ENCODE measurements at places on chromosomes 6 and 20.

- DNase-seq, result no peak
Observed at GRCh38 chr6:71913444-71914234, 27.3 kb downstream of the RIMS1 start.

DNA sequence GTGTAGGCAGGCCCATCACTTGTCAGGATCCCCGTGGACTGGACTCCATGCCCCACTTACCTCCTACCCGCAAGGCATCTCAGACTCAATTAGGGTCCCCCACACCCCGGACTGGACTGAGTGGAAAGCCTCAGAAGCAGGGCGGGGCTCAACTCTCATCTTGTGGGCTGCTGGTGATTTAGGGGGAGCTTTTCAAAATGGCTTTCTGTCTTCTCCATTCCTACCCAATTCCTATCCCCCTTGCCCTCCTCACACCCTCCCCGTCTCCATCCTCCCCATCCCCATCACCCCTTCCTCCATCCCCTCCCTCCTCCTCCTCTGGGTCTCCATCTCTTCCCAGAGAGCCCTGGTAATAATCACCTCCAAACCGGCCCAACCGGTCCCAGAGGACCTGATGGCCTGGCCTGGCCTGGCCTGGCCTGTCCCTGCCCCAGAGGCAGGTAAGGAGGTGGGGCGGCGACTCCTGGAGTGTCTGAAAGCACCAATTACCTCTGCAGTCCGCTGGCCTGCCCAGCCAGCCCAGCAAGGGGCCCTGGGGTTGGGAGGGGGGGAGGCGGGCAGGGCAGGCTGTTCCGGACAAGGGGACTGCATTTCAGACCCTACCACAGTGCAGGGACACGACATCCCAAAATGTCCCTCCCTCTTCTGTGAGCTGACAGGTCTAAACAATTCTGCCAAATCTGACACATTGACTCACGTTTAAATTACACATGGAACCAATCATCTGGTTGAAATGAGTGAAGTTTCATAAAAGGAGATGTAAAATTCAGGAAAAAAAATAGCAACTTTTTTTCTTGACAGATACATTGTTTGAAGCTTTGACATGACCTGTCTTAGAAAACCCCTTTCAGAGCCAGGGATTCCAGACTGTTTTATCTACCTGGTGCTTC lies 24.8 kb downstream of the MAFB start:
- no peak for DNase-seq

DNA sequence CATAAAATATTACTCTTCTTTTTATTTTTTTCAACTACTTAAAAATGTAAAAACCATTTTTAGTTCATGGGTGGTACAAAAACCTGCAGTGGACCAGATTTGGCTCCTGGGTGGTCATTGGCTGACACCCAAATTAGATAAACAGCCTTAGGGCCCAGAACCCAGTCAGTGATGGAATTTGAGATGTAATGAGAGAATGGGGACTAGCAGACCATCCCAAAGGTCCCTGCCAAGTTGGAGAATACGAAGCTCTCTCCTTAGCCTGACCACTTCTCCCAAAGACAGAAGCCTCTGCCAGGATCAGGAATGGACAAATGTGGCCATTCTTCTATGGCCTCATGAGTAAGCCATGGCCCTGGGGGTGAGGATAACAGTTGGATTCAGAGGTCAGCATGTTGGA lies 194.7 kb downstream of the NFATC2 start:
- DNase-seq, result no peak

GRCh38 chr6:152223636-152224035 lies 413.5 kb downstream of the SYNE1 start:
- DNase-seq, result no peak

DNA sequence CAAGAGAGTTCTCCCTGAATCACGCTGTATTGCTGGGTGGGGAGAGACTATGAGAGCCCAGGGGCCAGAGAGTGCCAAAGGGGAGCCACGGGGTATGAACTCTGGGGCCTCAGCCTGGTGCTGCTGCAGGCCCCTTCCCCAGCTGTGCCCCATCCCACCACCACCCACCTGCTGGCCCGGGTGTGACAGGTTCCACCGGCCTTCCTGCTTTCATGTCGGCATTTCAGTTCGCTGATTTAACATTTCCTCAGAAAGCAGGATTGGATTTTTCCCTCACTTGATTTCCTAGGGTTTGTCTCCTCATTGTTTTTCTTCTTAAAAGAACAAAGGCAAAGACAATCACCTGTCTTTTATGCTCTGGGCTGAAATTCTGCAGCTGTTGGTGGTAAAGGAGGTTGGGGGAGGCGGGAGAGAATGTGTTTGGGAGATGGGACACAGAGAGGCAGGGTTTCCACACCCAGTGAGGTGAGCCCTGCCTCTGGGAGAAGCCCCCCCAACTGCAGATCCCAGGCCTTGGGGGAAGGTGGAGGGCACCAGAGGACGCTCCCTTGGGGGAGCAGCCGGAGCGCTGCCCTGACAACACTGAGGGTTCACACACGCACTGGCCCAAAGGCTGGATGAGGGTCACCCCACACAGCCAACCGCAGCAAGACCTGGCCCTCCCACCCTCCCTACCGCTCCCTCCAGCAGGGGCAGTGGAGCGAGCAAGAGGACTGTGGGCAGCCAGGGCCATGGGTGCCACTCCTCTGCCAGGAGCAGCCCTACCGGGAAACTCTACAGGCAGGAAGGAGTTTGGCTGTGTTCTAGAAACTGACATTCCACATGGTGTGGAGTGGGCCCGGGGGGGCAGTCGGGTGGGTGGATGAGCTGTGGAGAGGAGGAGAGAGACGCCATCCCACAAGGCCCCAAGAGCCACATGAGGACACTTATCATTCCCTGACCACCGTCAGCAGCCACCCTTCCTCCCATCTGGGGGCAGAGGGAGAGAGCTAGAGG lies 10.5 kb upstream of the MLN start:
- no peak for DNase-seq

DNA sequence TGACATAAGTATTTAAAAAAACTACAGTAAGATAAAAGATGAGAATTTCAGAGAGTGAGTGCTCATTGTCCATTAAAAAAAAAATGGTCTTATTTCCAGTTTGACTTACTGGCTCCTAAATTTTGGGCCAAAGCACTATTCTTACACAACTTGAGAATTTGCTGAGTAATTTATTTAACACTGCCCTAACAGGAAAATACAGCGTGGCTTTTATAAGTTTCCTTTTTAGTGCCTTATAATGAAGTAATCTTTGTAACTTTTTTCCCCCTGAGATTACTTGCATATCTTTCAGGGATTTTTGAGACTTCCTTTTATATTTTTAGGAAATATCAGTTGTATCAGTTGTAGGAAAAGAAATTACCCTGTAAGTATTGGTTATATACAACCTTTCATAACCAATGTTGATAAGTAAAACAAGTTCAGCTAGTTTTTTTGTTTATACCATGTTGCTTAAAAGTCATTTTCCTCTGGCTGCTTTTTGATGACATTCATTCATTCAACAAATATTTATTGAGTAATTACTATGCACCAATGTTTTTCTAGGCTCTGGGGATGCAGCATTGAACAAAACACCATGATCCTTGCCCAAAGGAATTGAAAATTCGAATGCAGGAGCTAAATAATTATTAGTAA lies 106.4 kb upstream of the SGK1 start:
- DNase-seq, result no peak

DNA sequence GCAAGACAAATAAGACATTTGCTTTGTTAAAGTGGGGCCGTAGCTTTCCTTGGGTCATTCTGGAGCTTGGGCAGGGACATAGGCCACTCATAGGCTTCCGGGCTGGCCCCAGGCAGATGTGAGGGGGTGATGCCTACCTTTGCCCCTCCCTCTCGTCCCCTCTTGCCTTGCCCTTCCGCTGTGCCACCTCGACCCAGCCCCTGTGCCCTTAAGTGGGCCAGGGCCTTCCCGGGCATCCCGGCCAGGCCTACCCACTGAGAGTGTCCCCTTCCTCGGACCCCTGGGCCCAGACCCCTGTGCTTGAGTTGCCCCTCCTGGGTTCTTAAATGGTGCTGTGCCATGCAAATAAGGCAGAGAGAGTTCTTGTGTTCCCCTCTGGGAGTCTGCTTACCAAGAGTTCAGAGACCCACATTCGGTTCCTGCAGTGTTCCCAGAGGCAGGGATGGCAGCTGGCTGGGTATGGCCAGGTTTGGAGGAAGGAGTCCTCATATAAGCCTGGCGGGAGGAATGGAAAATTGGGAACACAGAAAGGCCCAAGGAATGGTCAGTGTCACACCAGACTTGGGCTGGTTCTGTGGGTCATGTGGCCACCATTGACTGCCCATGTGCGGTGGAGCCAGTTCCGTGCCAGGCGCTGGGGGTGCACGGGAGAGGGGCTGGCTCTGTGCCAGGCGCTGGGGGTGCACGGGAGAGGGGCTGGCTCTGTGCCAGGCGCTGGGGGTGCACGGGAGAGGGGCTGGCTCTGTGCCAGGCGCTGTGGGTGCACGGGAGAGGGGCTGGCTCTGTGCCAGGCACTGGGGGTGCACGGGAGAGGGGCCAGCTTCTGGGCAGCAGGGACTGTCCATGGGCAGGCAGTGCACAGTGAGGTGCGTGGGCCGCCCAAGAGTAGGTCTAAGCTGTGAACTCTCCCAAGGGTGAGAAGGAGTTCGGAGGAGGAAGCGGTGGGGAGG lies 173.5 kb upstream of the SNX9 start:
- DNase-seq, result no peak

- no peak for DNase-seq
Observed at GRCh38 chr20:44656448-44656847, 4.9 kb upstream of the ADA start.

DNA sequence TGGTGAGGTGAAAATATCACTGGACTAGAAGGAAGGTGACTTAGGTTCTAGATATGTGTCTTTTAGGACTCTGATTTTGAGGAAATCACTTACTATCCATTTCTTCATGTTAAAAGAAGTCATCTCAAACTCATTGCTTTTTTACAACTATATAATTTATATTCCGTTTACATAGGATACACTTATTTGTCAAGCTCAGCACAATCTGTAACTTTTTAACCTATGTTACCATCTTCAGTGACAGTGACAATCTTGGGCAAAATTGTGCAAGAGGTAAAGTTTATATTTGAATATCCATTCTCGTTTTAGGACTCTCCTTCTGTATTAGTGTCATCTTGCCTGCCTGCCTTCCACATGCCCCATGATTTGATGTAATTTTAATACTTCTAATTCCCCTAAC lies 74.0 kb upstream of the FAM83B start:
- DNase-seq, result no peak

- DNase-seq, result no peak
Observed at GRCh38 chr6:5517796-5518195, 256.5 kb downstream of the FARS2 start.

DNA sequence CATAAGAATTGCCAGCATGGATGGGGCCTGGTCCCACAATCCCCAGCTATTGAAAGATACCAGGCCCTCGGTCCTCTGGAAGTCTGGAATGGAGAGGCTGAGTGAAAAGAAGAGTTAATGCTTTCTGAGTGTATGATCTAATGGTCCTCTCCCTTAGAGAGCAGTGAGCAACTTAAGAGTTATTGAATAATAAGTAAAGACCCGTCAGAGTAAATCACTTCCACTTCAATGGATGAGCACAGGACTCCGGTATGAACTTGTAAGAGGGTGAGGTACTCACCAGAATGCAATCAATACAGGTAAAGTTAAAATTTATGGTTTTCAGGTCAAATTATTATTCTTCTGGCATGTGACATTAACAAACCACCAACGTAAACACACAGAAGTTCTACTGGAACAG lies 39.9 kb downstream of the FAXC start:
- DNase-seq, result no peak

- no peak for DNase-seq
Observed at GRCh38 chr6:14897831-14898230, 348.0 kb upstream of the JARID2 start.

- no peak for DNase-seq
Observed at GRCh38 chr6:160315310-160315709, 32.9 kb upstream of the SLC22A3 start.

GRCh38 chr20:40524071-40524470 lies 165.0 kb downstream of the MAFB start:
- DNase-seq, result no peak

DNA sequence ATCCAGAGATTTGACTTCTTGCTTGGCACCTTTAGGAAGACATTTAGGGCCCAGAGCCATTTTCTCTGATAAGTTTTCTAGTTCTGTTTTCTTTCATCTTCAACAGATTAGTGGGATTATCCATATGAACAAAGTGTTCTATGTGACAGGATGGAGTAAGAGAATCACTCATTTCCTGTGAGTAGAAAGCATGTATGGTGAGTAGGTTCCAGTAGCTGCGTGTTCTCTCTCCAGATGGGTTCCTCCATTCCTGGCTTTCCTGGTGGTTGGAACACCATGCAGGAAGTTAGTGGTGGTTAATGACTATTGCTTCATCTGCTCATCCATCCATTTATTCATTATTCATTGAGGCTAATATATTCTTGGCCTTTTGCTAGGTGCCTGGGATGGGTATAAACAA lies 54.0 kb downstream of the EFCAB8 start:
- no peak for DNase-seq

DNA sequence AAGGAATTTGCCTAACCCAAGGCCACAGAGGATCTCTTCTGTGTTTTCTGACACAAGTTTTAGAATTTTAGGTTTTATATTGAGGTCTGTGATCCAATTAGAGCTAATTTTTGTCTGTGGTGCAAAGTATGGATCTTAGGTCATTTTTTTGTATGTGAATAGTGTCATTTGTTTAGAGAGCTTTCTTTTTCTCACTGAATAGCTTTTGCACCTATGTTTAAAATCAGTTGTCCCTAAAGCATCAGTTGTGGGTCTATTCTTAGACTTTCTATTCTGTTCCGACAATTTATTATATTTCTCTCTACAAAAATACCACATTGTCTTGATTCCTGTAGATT lies 341 bp upstream of the MCM9 start:
- no peak for DNase-seq

DNA sequence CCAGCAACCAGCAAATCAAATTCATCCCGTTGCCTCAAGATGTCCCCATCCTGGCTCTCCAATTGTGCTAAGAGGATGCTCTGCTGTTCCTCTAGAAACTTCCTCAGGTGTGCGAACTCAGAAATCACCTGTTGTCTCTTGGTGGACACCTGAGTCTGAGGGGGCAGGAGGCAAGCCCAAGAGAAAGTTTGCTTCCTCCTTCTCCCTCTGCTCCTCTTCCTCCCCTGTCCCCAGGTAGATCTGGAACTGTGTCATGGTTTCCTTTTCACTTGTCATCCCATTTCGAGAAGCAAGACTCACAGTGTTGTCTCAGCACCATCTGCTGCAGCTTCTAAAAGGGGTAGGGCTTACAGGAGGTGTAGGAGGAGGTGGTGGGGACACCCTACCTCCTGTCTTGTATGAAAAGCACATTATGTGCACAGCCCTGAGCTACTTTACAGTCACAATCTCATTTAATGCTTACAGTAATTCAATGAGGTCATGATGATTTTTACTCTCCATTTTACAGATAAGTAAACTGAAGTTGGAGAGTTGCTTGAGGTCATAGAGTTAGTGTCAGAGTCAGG lies 2.5 kb downstream of the TRIM10 start:
- DNase-seq, result no peak

- no peak for DNase-seq
Observed at GRCh38 chr20:38168791-38169589, 3.9 kb upstream of the TGM2 start.

DNA sequence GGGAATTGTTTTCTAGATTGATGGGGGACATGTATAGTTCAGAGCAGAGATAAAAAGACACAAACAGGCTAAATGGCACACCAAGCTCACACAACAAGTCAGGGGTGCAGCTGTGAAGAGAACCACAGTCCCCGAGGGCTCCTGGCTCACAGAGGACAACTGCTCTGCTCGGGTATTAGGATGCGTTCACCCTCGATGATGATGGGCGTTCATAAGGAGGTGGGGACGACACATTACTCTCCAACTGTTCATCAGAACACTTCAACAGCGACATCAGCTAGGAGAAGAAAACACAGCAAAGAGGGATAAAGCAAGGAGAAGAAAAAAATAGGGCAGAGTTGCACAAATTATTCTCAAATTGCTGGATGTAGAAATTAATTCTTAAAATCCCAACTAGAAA lies 174.8 kb upstream of the RREB1 start:
- DNase-seq, result no peak

- no peak for DNase-seq
Observed at GRCh38 chr20:50734730-50735679, 3.6 kb downstream of the PARD6B start.

Data from stimulated activated CD4-positive, alpha-beta T cell treated with anti-CD3 and anti-CD28 coated beads, Interleukin-4, amount 100 ng/mL, for 4 hours (primary cell).